LoVo (cell line): ENCODE measurements at places on chromosomes 1 and 21.

DNA sequence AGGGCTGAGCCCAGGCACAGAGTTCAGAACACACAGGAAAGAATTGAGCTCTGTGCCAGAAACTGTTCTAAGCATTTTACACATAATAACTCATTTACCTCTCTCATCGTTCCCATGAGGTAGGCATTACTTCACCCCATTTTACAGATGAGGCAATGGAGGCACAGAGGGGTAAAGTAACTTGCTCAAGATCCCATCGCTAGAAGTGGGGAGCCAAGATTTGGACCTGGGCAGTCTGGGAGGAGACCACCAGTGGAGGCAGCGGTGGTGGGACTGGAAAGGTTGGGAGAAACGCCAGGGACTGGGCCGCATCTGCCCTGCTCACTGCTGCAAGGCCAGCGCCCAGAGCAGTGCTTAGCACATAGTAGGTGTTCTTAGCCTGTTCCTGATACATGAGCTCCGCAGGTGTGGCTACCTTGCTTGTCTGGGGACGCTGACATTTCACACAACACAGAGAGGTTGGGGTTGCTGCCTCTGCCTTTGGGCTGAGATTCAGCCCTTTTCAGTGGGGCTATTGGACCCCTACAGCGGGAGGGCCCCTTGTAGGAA, 27.8 kb upstream of the EPS8L3 start:
- DNase-seq = no peak

GRCh38 chr21:38815060-38815405, 9.3 kb downstream of the ETS2 start:
- no peak for DNase-seq

DNA sequence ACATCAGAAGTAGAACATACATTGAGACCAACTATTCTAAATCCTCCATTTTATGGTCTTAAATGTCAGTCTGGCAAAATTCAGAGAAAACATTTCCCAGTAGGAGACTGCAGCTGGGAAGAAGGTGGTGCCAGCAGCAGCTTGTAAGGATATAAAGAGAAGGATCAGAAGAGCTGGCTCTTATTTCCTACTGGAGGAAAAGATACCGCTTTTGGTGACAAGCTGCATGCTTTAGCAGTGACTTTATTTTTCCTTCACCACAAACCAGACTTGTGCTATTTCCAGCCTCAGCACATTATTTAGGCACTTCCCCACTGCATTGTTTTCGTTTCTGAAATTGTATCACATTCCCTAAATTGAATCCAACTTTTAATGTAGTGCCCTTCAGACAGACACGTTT, 28.4 kb downstream of the RNF11 start:
- DNase-seq = peak; percentile 27

GRCh38 chr21:46065914-46066551, 31.9 kb upstream of the COL6A2 start:
- no peak for DNase-seq

- no peak for DNase-seq
Observed at GRCh38 chr1:211938561-211938997, 96.8 kb downstream of the INTS7 start.

- DNase-seq = no peak
Observed at GRCh38 chr1:81412954-81413353, 387.8 kb upstream of the ADGRL2 start.
